Activated CD8-positive, alpha-beta memory T cell treated with anti-CD3 and anti-CD28 coated beads for 24 hours (primary cell): ENCODE measurements at places on chromosomes 4 and X.

DNA sequence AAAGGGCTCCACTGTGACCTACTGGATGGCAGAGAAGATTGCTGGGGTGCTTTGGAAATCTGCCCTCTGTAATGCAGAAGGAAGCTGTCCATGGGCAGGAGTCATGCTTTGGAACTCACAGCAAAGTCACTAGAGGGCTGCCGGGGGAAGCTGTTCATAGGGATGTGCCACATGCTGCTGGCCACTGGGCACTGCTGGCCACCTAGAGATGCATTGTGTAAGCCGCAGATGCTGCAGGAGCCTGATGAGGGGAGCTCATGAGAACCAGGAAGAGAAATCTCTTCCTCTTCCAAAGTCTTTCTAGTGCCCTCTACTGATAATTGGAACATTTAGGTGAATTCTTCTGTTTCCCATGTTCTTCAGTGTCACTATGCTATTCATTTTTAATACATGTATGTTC, 31.2 kb upstream of the UXT start:
- no peak for DNase-seq

DNA sequence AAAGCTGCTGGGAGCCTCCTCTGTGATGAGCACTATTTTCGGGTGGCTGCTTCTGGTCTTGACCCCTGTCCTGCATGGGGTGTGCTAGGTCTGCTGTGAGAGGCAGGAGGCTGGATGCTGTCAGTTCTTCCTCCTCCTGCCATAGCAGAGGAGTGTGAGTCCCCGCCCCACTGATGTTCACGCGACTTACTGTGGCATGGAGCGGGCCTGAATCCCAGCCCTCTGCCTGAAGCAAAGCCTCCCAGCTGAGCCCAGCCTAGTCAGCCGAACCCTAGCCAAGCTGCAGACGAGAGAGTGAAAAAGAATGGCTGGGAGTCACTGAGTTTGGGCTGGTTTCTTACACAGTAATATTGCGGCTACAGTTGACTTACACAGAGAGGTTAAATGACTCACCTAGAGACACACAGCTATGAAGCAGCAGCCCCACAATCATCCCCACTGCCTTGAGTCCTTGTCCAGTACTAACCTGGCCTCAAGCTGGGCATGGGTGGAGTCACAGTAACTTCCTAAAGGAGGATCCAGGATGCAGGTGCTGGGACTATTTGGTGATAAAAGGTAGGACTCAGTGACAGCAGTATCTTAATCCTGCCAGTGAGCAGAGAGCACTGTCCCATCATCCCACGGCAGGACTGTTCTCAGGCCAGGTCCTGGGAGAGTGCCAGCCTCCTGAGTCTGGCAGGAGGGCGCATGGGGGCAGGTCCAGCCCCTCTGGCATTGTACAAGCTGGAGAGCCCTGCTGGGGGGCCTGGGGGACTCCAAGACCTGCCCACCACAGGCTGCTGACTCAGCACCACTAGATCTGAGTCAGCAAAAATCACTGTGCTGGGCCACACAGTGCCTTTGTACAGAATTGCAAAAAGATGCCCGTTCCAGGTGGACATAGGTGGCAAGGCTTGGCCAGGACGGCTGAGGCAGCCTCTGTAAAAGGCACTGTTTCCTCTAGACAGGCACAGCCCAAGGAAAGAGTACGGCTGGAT, 60.4 kb upstream of the CRMP1 start:
- DNase-seq: no peak

GRCh38 chrX:123236859-123237258, 52.8 kb downstream of the GRIA3 start:
- no peak for DNase-seq

DNA sequence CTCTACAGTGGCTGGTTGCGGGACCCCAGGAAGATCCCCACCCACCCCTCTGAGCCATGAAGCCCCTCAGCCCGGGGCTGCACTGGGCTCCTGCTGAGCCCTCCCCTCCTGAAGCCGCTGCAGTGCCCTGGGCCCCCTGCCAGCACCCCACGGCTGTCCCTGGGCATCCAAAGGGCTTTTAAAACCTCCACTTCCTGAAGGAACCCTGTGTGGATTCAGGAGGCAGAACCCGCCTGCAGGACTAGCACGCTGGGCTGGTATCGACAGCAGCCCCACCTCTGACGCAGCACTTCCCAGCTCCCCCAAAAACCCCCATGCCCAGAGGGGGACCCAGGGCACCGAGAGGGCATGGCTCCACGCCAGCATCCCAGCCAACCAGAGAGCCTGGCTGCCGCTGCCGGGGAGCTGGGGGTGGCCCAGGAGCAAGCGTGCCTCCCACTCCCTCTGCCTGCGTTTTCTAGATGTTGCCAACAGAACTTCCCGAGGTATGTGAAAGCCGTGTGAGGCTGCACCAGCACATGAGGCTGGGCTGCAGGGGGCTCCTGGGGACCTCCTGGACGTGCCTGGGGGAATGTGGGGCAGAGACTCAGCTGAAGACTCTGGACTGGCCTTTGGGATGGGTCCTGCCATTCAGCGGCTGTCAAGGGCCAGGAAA, 6.3 kb downstream of the MXD4 start:
- DNase-seq: peak; percentile 47

DNA sequence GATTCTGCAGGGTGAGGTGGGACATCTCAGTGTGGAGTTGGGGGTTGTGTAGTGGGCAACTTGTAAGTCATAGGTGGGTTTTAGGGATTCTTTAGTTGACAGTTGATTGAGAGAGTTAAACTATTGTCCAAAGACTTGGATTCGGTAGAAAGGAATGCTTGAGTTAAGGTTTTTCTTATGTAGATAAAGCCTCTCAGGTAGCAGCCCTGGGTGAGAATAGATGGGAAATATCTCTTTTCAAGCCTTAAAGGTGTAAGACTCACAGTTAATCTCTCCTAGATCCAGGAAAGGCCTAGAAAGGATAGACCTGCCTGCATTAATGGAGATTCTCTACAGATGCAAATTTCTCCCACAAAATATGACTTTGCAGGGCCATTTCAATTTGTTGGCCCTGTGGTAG, 108.4 kb downstream of the ARSJ start:
- no peak for DNase-seq

- DNase-seq: no peak
Observed at GRCh38 chr4:16665942-16666551, 232.4 kb downstream of the LDB2 start.

- no peak for DNase-seq
Observed at GRCh38 chr4:26220696-26221095, 100.1 kb upstream of the RBPJ start.

DNA sequence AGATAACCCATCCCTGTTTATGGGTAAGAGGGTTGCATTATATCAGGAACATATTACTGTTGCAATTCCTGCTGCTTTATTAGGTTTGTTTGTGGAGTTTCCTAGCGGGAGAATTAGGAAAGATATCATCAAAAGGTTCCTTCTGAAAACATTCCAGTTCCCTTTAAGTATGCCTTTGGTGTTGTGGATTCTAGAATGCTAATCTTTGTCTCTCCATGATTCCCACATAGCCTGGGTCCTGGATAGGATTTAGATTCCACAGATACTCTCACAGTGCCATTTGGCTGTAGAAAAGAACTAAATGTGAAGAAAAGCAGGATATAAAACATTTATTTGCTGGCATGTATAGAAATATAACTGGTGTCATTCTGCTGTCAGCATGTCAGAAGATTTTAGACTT, 338.7 kb downstream of the PCDH18 start:
- DNase-seq: no peak

GRCh38 chrX:119887721-119888425, 7.8 kb upstream of the AKAP14 start:
- DNase-seq: peak; percentile 75

- no peak for DNase-seq
Observed at GRCh38 chr4:108255203-108255747, 86.5 kb upstream of the LEF1 start.

DNA sequence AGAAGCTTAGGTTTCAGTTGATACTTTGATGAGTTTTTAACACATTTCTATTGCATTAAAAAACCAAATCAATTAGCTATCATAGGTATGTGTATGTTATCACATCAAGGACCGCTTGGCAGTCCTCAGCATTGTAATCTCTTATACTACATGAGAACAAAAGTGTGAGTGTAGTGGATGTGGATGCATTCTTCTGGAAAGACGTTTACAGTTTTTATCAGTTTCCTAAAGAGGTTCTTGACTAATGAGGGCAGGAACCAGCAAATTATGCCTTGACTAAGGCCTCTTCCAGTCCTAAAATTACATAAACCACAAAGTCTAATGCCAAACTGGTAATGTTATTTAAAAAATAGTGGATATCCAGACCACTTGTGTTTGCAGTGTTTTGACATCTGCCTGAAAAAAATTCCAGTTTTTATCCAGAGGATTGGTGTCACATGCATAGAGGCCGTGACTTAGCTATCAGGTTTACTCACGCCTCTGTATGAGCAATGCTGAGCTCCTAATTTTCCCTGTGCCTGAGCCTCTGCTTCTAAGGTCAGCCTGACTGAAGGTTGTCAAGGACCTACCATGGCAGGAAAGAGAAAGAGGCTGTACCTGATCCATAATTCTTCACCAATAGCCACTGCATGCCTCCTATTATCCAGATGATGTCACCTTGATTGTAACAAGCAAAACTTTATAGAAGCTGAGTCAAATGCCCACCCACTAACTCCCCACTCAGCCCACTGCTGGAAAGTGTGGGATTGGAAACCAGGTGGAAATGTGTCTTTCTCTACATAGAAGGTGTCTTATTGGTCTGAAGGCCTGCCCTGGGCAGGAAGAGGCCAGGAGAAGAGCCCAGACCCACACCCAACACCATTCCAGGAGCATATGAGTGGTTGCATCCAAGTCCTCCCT, 68.7 kb downstream of the ENPP6 start:
- DNase-seq: no peak

DNA sequence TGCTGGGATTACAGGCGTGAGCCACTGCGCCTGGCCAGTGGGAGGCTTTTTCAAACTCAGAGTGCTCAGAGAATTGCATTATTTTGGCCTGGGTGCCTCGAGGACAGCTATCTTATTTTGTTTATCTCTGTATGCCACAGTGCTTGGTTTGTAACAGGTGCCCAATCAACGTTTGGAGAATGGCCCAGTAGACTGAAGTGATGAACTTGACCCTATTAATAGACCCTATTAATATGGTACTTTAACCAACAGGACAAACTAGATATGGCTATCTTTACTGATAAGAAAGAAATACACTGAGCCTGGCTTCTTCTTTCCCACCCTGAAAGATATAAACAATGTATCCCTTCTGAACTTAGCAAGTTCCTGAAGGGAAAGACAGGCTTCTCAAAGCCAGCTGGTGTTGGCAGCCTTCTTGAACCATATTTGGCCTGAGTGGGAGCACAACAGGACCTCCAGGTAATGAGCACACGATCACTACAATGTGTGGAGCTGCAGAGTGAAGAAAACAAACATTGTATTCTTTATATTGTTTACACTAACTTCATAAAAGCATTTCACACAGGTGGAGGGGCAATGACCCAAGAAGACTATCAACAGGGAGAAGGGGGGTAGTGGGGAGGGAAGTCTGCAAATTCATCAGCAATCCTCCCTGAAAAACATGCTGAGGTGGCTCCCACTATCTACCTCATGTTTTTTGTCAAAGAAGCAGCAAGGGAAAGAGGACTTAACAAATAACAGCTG, 41.7 kb downstream of the PRPS1 start:
- DNase-seq: no peak

- no peak for DNase-seq
Observed at GRCh38 chr4:90118527-90119195, 8.5 kb upstream of the CCSER1 start.

- DNase-seq: no peak
Observed at GRCh38 chr4:791898-792625, 33.9 kb downstream of the CPLX1 start.

DNA sequence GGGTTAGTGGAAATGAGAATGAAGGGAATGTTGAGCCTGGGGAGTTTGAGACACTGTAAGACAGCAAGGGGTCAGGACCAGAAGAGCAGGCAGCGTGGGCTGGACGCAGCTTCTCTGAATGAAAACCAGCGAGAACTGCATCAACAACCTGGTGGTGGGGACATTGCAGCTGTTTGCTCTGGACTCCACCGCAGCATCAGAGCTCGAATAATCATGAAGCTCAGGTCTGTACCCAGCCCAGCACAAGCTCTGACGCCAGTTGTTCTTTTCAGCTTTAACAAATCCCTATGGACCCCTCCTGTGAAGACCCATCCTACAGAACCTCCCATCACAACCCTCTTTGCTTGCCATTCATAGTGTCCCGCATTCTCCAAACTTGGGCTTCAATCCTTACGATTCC, 106.8 kb upstream of the PNPLA4 start:
- DNase-seq: no peak
